ENCODE measurements at places on chromosomes 11 and 22.
A peak's percentile ranks its signal among the peaks of the same experiment; 100 is the strongest.

- peak; percentile 75 for DNase-seq
Measured at GRCh38 chr11:67504005-67504949, 886 bp downstream of the PITPNM1 start.

GRCh38 chr22:28604966-28605761, 74.5 kb downstream of the TTC28 start:
- no peak for DNase-seq

- peak; percentile 47 for DNase-seq
Measured at GRCh38 chr11:69160296-69161116, 4.8 kb downstream of the SMIM38 start.

DNA sequence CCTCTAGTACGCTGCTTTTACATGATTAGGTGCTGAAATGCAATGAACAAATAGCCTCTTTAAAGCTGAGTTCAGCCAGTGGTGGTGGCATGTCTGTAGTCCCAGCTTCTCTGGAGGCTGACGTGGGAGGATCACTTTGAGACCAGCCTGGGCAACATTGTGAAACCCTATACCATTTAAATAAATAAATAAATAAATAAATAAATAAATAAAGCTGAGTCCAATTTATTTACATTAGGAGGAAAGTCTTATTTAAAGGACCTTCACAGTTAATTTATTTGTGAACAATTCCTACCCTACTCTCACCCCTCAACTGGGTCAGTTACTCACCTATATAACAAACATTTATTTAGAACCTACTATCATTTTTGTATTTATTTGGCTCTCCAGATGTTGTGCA, 4.8 kb upstream of the CHRDL2 start:
- DNase-seq: no peak

DNA sequence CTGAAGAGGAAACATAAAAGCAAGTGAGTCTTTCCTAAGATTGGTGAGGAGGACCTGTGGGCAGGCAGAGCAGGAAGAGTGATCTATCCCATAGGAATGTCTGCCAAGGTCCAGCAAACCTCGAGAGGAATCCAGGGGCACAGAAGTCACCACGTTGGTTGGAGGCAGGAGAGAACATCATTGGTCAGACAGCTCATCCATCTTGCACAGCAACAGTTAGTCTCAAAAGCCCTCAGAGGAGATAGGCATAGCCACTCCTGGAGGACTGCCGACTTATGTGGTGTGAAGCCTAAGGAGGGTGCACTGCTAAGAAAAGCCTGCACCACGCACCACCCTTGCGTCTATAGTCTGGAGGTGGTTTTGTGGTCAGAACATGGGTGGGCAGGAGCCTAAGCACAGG, 109.1 kb downstream of the RASSF10 start:
- no peak for DNase-seq

DNA sequence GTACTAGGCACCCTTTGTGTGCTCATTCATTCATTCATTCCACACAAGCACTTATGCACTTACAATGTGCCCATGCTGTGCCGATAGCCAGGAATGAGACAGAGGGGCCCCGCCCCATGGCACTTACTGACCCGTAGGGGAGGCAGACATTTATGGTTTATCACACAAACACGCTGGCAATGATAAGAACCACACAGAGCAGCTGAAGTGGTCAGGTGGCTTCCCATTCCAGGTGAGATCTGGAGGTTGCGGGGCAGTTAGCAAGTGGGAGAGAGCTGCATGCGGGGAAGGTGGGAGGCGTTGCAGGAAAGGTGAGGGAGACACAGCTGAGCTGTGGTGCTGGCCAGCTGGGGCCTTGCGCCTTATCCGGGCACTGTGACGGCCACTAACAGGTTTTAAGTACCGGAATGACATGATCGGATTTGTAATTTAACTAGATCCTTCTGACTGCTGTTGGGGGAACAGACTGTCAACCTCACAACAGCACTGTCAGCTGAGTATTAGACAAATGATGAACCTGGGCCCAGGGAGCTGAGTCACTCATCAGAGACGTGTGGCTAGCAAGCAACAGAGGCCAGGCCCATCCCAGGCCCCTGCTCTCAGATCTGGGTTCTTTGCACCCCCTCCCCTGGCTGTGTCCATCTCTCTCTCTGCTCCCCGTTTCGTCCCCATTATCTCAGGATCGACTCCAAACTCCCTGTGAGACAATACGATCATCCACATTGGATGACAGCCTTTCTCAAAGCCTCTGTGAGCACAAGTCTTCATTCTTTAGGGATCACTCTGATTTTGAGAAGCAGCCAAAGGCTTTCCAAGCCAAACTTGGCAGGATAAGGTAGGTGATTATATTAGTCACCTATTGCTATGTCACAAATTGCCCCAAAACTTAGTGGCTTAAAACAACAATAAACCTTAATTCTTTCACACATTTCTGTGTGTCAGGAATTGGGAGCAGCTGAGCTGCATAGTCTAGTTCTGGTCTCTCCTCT, 28.4 kb downstream of the RASD2 start:
- DNase-seq: no peak

GRCh38 chr11:117610901-117611300, 186.1 kb downstream of the DSCAML1 start:
- DNase-seq: no peak

DNA sequence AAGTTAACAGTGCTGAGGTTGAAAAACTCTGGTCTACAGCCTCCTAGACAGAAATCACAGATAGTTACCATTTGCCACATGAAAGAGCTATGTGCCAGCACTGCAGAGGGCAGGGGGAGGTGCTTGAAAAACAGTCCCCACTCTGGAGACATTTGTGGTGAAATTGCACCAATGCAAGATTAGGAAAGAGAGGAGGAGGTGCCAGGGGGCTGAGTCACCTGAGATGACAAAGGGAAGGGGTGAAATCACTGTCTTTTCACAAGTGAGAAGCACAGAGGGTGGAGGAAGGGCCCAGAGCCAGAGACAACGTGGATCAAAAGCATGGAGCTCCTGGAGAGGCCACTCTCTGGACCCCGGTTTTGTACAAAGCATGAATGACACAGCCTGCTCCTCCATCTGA, 196.3 kb downstream of the BUD13 start:
- no peak for DNase-seq

- DNase-seq: no peak
Measured at GRCh38 chr11:12259956-12260355, 117.4 kb upstream of the PARVA start.

DNA sequence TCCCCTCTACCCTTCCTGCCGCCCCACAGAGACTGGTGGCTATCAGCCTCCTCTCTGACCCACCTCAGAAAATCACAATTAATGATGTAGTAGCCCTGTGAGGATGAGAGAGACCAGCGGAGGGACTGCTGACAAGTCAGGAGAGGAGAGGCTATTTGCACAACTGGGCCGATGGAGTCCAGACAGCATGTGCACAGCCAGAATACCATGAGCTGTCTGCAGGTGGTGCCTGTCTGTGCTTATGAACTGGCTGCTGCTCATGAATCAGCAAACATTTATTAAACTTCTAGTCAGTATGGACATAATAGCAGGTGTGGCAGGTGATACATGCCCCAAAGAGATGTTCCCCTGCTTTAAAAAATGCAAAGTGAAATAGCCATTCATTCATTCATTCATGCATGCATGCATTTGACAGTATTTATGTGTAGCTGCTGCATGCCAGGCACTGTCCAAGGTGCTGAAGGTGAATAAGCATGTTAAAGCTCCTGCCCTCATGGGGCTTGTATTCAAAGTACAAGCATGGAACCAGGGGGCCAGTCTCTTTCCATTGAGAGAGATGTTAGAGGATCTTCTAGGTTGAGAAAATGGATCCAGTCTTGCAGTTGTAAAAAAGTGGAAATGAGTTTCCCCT, 141.3 kb downstream of the GRIK4 start:
- DNase-seq: no peak

DNA sequence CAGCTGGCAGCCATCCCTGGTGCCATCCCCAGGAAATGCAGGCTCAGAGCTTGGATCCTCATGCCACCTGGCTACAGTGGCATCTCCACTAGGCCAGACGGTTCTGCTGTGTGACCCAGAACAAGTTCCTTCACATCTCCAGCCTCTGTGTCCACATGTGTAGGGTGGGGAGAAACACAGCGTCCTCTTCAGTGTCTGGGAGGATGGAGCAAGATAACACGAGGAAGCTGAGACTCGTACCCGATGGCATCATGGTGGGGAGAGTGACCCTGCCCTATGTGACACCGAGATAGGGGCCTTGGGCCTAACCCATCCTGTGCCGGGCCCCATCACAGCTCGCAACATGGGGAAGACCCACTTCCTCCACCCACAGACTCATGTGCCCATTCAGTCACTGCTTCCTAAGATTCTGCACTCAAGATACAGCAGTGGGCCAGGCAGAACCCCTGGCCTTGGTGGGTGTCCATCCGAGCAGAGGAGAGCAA, 78.5 kb downstream of the MORC2 start:
- DNase-seq: no peak

GRCh38 chr11:44305470-44306051, 4.4 kb downstream of the ALX4 start:
- no peak for DNase-seq

- no peak for DNase-seq
Measured at GRCh38 chr11:36195496-36196354, 93.5 kb downstream of the COMMD9 start.

DNA sequence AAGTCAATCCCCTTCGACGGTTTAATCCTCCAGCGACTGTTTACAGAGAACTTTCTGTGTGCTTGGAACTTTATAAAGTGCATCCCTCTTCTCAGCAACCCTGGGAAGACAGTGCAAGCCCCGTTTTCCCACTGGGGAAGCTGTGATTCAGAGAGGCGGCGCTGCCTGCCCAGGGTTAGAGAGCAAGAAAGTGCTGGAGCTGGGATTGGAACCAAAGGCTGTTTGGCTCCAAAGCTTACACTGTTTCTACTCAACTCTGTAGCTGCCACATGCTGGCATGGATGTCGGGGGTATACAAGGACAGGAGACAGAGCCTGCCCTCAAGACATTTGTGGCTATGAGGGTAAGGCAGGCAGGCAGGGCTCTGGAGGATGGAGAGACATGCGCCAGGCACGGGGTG, 13.0 kb downstream of the FBLN1 start:
- DNase-seq: no peak

DNA sequence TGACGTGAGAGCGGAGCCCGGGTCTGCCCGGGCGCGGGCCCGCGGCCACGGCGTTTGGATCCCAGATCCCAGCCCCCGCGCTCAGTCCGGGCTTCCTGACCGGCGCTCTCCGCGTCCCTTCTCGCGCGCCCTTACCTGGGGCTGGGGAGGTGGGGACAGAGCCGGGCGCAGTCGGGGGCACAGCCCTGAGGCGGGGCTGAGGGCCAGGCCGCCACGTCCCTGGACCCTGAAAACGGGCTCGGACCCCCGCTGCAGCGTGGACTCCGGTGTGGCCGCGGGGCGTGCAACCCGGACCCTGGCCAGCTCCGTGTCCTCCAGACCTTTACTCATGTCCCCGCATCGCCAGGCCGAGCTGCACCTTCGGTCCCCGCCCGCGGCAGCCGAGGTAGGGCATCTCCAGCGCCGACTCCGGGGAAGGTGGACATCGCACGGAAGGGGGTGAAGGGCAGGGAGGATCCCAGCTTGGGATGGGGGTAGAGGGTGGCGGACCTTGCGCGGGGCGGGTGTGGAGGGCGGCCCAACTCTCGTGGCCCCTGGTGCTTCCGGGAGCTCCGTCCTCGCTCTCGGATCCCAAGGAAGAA, 9.9 kb upstream of the AIFM3 start:
- DNase-seq: no peak

DNA sequence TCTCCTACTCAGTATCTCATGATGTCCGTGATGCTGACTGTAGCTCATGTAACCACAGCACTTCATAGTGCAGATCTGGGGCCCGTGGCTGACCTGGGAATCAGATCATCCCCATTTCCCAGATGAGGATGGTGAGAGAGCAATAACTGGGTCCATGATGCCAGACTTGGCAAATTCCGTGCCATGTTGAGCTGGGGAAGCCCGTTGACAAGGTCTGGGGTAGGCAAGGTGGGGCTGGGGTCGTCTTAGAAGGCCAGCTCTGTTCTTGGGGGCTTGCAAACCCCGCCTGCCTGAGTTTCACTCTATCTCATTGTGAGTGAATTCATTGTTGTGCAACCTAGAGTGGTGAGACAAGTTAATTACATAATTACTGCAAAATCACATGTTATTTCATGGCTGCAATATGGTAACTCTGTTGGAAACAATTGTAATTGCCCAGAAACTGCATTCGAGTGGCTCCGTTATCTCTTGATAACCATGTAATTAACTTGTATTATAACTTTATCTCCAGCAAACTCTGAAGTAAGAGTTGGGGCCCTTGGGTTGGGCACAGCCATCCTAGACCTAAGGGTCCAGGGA, 41.7 kb downstream of the LMO1 start:
- no peak for DNase-seq

DNA sequence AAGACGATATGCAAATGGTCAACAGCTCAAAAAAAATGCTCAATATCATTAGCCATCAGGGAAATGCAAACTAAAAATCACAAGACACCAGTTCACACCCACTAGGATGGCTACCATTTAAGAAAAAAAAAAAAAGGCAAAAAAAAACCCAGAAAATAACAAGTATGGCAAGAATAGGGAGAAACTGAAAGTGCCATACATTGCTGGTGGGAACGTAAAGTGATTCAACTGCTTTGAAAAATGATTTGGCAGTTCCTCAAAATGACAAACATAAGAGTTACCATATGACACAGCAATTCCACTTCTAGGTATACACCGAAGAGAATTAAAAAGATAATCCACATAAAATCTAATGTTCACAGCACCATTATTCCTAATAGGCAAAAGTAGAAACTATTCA, 47.5 kb downstream of the PICALM start:
- DNase-seq: no peak

GRCh38 chr11:73270016-73270854, 1.9 kb upstream of the P2RY6 start:
- no peak for DNase-seq

GRCh38 chr11:26806219-26806618, 84.4 kb upstream of the SLC5A12 start:
- no peak for DNase-seq

DNA sequence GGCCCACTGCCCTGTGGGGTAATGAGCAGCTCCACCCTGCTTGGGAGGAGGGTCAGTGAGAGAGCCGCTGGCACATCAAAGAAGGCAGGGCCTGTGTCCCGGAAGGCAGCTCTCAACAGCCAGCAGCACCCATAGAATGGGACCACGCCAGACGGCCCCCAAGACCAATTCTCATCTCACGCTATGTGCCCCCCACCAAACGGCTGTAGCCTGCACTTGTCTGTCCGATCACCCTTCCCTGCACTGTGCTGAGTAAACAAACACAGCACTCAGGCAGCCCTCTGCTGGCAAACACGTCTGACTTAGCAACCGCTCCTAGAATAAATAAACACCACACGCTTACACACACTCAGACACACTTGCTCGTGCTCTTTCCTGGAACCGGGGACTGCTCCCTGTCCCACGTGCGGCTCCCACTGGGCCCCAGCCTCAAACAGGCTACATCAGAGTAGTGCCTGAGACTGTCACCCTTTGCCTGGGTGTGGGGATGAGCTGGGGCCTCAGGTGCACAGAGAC, 53.2 kb upstream of the CDON start:
- DNase-seq: peak; percentile 24

- DNase-seq: no peak
Measured at GRCh38 chr11:120178561-120179056, 32.2 kb upstream of the OAF start.

DNA sequence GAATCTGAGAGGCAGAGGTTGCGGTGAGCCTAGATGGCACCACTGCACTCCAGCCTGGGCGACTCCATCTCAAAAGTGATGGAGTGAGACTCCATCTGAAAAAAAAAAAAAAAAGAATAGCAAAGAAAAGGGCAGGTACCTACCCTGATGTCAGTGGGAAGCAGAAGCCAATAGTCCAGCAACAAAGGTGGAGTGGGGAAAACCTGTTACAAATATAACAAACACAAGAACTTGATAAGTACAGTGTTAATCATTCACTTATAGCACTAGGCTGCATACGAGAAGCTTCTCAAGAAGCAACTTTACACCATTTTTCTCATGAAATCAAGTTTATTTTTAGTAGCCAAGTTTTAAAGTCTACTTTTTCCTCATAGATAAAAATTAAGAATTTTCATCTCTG, 62.5 kb upstream of the YWHAH start:
- no peak for DNase-seq
